Midbrain (tissue), 1 donor: ENCODE measurements at places on chromosomes 6 and 20.

DNA sequence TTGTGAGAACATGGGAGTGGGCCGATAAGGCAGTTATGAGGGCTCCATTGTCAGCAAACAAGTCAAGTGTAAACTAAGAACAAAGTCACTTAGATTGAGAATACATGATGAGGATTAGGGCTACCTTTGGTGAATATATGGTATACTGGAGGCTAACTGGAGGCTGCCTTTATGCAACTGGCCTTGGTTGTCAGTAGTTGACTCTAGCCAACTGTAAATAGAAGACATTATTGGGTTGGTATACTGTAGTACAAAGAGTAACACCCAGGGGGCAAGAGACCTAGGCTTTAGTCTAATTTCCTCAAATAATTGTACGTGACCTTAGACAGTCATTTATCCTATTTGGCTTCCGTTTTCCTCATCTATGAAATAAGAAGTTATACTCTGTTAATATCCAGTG is 235.2 kb downstream of the ARID1B start:
- DNase-seq = no peak

- no peak for DNase-seq
These were observed 35.4 kb upstream of the HMGN3 start for GRCh38 chr6:79269877-79270276.

DNA sequence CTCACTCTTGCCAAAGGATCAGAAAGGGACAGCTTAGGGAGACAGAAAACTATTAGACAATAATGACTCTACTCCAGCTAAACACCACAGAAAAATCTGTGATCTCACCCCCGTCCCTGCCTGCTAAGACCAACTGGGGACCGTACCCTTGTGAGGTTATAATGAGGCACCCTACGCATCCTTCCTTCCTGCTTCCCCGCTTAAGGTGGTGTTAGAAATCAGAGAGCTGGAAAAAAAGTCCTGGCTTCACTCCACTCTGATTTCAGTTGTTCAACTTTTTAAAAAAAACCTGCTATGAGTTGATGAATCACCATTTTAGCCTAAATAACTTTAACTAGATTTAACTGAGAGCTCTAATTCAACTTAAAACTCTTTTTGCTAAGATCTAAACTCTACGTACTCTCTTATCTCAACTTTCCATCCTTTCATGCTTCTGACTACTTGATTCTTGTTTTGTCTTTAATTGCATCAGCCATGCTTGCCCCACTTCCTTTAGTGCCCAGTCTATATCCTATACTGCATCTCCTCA is 35.8 kb upstream of the TMEM14A start:
- no peak for DNase-seq

GRCh38 chr20:38635721-38636288 is 34.2 kb downstream of the ARHGAP40 start:
- no peak for DNase-seq

GRCh38 chr6:166499350-166500163 is 86.9 kb downstream of the RAMACL start:
- no peak for DNase-seq

DNA sequence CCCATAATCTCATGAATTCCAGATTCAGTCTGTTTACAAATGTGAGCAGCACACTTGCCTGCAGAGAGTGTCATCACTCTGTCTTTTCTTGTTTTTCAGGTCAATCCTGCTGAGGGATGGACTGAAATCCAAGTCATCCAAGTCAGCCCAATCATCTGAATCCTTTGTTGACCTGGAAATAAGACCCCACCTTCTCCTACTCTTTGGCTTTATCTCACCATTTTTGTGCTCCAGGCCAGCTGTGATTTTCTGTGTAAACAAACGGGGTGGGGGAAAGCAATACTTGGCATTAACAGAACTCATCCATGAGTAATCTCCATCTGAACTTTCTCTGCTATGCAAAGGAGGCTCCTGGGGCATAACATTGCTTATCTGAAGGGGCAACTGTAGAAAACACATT is 16.9 kb upstream of the GSTA4 start:
- DNase-seq = no peak

DNA sequence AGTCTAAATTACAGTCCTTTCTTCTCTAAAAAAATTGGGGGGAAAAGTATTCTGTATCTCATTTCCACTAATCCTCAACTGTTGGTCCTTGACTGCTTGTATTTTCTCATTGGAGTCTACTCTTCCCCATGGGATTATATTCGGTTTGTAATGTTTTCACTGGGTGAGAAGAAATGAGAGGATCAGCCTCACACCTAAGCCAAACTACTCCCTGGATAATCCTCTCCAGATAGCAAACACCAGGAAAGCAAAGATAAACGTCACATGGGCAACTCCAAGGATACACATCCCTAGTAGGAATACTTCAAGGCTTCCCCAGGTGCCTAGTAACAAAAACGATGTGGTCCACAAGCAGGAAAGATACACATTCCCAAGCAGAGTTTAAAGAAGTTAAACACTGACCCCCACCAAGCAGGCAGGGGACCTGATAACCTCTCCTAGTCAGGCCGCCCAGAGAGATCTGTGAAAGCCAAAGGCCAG is 53.9 kb upstream of the SOX4 start:
- DNase-seq = no peak

GRCh38 chr6:151904631-151905030 is 97.1 kb downstream of the ESR1 start:
- no peak for DNase-seq

DNA sequence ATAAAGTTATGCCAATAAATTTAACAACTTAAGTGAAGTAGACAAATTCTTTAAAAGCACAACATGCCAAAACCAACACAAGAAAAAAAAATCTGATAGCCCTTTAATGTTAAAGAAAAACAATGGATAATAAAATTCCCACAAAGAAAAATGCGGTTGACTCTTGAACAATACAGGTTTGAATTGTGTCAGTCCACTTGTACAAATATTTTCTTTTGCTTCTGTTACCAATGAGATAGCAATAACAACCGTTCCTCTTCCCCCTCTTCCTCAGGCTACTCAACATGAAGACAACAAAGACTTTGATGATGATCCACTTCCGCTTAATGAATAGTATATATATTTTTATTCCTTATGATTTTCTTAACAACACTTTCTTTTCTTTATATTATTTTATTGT is 283.9 kb upstream of the MAN1A1 start:
- DNase-seq = no peak

DNA sequence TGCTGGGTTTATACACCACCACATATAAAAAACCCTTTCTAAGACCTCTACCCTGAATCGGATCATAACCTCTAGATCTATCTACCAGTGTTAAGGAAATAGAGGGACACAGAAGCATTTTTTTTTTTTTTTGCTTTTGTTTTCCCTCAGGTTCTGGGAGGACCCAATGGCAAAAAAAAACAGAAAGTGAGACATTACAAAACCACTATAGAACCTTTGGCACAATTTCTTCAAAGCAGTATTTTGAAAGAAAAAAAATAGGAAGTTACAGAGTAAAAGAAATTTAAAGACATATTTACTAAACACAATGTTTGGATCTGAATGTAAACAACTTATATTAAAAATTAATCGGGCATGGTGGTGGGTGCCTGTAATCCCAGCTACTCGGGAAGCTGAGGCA is 1258.7 kb upstream of the GJE1 start:
- DNase-seq = no peak

- peak; percentile 19 for DNase-seq
These were observed 223.8 kb downstream of the NRN1 start for GRCh38 chr6:5782783-5783547.

- no peak for DNase-seq
These were observed 218.6 kb downstream of the OGFRL1 start for GRCh38 chr6:71507183-71507582.

- DNase-seq = no peak
These were observed 548.9 kb downstream of the QKI start for GRCh38 chr6:163963205-163964120.

DNA sequence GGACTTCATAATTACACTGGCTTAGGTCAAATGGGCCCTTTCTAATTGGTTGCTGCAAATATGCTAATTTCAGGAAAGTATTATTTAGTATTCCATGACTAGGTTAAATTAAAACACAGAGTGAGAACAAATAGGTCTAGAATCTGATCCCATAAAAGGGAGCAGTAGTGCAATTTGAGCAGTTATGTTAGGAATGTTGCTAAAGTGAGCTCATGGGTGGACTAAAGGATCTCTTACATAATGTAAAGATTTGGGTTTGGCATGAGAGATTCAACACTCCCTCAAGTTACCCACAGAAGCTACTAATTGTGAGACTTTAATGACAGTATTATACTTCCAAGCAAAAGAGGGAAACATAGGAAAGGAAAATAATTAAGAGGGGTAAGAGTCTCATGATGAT is 109.1 kb downstream of the C6orf58 start:
- DNase-seq = no peak

DNA sequence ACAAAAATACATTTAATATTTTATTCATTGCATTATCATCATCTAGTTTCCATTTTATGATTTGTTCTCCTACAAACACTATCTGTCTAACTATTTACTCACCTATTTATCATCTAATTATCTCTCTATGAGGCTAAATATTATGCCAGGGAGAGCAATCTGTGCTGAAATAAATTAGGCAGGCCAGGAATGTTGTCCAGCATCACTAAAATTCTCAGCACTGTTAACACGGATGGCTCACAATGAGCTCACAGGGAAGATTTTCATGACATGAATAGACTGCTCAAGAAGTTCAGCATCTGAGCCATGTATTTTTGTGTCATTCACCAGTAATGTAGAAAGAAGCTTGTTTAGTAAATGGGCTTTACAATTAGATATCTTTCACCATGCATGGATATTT is 1277.2 kb downstream of the GRIK2 start:
- DNase-seq = no peak

- no peak for DNase-seq
These were observed 51.5 kb upstream of the EPB41L1 start for GRCh38 chr20:36102809-36103596.

DNA sequence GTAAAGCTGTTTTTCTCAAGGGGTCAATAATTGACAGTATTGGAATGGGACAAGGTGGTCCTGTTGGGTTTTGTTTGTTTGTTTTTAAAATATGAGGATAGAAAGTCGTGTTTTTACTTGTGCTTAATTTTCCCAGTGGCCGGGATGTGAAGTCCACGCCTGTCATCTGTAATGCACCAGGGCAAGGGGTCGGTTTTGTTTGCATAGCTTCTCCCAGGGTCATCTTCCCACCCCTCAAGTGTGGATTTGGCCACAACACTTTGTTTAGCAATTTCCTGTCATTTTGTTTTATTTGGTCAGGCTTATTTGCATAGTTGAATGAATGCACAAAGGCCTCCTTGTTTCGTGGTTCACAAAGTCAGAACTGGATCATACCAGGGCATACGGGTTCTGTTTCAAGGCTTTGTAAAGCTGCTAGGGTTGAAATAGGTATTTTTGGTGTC is 29.8 kb downstream of the SYNJ2 start:
- peak; percentile 83 for DNase-seq

DNA sequence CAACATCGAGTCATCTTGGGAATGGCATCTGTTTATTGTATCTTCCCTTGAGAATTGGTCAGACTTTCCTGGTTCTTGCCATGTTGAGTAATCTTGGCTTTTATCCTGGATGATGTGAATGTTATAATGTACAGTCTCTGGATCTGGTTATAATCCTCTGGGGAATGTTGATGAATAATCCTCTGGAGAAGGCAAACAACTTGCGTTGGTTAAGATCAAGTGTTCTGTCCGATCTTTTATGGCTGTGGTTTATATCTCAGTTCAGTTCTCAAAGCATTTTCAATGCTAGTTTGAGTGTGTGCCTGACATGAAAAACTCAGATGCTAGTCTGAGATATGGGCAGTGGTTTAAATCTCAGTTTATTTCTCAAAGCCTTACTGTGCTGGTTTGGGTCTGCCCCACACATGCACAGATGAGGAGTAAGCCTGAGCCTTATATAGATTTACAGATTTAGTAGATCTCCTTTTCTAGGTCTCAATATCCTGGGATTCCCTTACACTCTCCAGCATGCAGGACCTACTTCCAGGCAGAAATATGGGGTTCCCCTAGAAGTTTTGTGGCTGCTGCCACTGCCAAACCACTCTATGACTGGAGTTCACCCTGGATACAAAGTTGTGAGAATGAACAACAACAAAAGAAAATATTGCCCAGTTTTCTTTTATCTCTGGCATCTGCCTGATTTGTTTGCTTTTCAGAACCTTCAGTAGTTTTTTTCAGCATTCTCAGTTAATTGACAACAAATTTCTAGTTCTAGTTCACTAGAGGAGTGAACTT is 191.8 kb upstream of the MAN1A1 start:
- no peak for DNase-seq

GRCh38 chr6:33818293-33818692 is 14.5 kb upstream of the MLN start:
- DNase-seq = no peak

DNA sequence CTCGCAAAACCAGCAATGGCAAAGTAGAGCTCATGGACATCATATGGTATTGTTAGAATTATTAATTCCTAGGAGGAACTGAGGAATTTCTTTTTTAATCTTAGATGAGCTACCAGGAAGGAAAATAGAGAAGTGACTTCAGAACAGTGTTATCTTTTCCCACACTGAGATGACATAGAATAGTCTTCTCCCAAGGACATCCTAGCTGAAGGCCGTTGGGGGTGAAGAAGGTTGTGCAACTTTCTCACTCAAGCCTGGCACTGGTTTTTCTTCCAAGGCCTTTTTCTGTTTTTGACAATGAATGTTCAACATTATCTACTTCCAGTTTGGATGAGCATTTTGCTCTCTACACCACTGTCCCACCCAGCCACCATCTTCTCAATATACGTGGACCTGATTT is 35.8 kb upstream of the MAS1 start:
- no peak for DNase-seq

DNA sequence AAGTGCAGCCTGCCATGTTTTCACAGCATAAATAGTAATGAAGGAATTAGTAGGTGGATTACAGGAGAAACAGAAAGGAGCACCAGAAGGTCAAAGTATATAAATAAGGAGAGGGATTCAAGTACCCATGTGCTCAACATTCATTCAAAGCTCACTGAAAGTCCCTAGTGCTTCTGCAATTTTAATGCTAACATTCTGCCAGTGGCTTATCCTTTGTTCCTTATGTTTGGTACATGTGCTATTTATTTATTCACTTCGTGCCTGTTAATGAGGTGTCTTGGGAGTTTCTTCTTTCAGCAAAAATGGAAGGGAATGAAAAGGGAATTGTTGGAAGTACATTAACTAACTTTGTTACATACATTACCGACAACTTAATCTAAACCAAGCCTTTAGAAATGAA is 105.7 kb downstream of the CRYBG1 start:
- DNase-seq = no peak

DNA sequence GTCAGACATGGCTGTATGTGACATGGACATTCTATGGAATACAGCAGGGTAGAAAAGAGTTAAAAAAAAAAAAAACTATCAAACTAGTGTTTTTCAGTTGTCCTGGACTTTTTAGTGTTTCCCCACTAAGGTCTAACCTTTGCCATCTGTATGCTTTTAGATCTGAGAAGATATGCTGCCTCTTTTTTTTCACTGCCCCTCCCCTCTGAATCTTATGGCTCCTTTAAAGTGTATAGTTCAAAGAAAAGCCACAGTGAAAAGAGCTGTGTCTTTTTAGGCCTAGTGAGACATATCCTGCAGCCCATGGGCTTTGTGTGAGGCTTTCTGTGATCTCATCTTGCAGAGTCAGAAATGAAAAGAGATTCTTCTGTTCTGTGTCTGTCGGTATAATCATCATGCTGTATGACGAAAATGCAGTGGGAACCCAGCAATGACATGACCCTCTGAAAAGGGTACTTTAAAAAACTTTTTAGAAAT is 29.3 kb downstream of the ADGRG6 start:
- DNase-seq = no peak
